ENCODE measurements at places on chromosomes 7 and 10.

GRCh38 chr7:76283254-76284159 lies 19.0 kb upstream of the HSPB1 start:
- no peak for DNase-seq

DNA sequence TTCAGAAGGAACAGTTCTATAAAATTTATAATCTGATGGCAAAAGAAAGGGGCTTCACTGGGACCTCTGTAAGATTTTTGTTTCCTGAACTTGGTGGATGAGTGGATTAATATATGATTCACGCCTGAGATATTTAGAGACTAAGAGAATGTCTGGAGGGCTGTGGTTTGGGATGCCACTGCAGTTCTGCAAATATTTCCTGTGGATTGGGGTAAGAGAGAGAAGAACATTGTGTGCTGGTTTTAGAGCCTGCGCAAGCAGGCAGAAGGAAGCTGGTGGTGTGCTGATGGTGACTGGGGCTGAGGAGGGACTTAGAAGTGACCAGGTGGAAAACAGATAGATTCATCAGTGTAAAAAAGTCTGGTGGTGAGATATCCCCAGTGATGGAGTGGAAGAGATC lies 87.0 kb downstream of the SUGCT start:
- DNase-seq = no peak

- no peak for DNase-seq
Measured at GRCh38 chr10:89238956-89239644, 12.5 kb downstream of the LIPA start.

- DNase-seq = no peak
Measured at GRCh38 chr7:113410796-113411195, 292.4 kb upstream of the SMIM30 start.

GRCh38 chr7:111752022-111752582 lies 189.8 kb upstream of the IMMP2L start:
- peak; percentile 87 for DNase-seq

DNA sequence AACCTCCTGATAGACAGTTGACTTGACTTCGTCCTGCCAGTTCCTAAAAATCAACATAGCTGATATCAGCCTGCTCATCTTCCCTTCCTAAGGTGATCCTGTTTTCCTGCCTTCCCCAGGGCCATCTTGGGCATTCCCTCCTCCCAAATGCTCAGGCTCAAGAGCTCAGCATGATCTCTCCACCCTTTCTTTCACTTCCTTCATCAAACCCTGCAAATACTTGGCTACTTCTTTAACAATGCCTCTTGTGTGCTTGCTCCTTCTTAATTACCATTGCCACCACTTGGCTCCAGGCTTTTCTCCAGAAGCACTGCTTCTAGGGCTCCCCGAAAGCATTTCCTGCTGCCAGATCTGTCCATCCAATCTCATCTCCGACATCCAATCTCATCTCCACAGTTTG lies 7.3 kb downstream of the FSCN3 start:
- DNase-seq = no peak

DNA sequence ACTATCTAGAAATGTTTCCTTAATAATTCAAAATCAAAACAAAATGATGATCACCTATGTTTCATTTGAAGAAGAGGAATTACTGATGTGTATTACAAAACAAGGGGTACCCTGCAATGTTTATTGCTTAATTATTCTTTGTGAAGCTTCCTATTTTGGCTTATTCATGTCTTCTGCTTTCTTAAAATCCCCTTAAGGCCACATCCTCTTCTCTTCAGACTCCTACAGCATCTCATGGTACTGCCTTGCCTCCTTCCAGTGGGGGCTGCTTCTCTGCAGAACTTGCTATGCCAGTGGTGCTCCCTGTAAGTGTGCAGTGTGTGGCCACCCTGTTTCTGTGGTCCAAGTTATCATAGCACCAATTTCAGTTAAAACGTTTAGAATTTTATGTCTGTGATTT lies 35.0 kb downstream of the CCDC146 start:
- DNase-seq = no peak

DNA sequence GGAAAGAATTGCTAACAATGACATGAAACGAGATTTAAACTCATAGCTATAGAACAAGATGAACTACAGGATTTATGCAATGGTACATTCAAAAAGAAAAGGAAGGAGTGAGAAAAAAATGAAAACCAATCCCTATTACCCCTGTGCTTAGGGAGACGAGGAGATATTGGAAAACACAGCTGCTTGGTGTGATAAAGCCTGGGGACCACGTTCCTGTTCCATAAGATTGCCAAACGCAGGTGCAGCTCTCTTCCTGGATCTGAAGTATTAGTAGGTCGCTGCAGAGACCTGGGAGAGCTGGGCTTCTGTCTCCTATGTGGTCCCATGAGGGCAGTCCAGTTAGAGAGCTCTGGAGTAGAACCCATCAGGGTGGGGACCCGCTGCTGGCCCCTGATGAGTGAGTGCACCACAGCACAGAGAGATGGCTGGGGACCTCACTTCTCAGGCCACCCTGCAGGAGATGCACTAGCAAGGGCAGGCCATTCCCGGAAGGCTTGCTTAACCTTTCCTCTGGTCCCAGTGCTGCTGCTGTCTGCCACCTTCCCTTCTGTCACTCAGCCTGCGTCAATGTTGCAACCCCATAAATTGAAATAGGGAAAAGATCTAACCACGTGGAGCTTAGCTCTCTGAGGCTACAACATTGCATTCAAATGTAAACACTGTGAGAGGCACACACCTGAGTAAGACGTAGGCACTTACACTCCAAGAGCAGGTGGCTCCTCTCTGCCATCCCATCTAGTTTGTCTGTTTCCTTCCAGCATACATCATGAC lies 57.9 kb downstream of the MTPN start:
- DNase-seq = no peak

- no peak for DNase-seq
Measured at GRCh38 chr10:61280303-61280702, 172.9 kb downstream of the TMEM26 start.

DNA sequence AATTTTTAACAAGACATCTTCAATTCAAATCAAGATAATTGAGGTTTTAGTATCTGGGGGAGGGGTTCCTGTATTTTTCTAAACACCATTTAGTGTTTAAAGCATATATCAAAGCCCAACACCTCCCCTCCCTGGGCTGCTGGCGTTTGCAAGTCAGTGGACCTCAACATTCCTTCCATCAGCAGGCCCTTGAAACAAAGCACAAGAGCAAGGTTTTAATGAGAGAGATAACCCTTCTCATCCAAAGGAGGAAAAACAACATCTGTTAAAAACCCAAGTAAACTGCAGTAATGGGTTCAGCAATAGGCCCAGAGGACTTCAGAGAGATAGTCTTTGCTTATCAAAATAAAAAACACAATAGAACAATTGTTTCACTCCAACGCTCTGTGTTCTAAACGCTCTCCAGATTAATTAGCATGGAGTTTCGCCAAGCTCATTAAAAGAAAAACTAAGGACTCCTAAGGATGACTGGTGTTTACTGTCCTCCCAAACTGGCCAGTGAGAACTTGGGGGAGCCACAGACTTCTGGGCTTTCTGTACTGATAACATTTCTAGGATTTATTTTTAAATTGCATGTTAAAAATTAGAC lies 2.5 kb downstream of the JCAD start:
- no peak for DNase-seq

GRCh38 chr7:150406567-150407421 lies 27.7 kb downstream of the ZNF775 start:
- DNase-seq = peak; percentile 53

GRCh38 chr10:47041396-47042198 lies 130.4 kb downstream of the PTPN20 start:
- DNase-seq = no peak

DNA sequence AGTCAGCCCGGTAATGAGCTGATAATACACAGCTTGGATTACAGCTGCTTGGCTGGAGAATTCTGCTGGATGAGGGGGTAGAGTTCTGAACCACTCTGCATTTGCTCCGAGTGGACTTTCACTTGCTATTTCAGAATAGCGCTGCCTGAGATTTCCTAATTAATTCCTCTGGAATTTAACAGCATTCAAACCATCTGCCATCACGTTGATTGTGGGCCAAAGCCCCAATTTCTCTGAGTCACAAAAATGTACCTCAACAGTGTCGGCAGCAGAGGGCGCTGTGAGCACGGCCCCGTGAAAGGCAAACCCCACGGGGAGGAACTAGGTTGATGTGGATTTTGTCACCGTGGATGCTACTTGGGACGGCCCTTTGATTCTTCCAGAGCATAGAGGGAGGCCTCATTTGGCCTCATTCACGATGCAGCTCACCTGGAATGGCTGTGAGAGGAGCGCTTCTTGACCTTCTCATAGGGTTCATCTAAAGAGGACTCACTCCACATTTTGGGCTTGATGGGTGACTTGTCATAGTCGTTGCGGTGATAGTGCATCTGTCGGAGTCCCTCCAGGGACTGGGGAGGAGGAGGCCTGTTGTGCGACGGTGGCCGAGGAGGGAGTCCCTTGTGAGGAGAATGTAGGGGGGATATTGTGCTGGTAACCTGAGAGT lies 73.3 kb downstream of the PRPF18 start:
- peak; percentile 73 for DNase-seq

- no peak for DNase-seq
Measured at GRCh38 chr10:110113670-110114337, 93.6 kb upstream of the MXI1 start.

DNA sequence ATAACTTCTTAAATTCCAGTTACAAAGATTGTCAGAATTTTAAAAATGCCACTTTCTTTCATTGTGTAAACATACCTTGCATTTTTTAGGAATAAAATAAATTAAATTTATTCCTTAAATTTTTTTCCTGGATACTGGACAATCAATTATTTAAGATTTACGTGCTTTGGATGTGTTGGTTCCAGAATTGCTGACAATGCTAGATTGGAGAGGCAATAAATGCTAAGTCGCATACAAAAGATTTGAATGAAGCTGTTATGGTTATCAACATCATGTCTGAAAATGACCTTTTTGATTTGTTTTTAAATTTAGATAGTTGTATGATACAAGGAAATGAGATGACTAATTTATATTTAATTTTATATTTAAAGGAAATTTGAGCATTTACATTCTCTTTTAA lies 89.2 kb upstream of the SEMA3A start:
- DNase-seq = no peak

- DNase-seq = no peak
Measured at GRCh38 chr7:132732321-132732865, 156.1 kb upstream of the PLXNA4 start.

GRCh38 chr10:7193369-7193768 lies 217.5 kb downstream of the SFMBT2 start:
- DNase-seq = no peak

DNA sequence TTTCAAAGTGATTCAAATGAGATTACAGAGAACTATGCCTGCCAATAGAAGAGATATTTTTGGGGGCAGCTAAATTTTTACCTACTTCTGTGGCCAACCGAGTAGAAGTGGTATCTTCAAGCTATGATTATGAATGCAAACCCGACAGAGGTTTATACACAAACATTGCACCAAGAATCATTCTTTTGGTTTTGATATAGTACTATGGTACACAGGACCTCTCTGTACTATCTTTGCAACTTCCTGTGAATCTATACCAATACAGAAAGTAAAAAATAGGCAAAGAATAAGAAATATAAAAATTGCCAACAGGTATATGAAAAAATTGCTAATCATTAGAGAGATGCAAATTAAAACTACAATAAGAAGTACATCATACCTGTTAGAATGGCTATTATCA lies 103.2 kb upstream of the VIPR2 start:
- no peak for DNase-seq

DNA sequence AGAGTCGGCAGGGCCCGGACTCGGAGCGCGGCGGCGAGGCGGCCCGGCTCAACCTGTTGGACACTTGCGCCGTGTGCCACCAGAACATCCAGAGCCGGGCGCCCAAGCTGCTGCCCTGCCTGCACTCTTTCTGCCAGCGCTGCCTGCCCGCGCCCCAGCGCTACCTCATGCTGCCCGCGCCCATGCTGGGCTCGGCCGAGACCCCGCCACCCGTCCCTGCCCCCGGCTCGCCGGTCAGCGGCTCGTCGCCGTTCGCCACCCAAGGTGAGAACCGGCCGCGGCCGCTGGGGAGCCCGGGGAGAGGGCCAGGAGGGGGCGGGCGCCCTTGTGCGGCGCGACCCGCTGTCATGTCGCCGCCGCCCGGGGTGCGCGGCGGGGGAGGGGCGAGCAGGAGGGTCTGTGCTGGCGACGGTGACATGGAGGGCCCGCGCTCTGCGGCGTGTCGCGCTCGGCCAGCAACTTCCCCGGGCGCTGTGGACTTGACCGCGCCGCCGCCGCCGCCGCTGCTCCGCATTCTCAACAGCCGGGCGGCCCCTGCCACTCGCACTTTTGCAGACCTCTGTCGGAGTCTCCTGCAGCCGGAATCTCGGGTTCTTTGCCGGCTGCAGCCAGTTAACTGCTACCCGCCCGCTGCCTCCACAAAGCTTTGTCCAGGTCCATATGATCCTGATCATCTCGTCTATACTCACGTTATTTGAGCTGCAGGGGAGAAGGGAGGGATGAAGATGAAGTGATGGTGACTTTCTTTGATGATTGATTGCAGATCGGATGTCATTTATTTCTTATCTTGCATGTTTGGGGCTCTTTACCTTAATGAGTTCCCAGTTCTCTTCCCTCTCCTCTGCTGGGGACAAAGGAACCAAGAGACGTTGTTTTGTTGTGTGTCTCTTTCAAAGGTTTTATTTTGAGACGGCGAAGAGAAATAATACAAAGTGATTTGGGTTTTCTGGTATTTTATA lies 869 bp downstream of the TRIM24 start:
- peak; percentile 88 for DNase-seq

- peak; percentile 83 for DNase-seq
Measured at GRCh38 chr10:32207544-32207943, 139.4 kb downstream of the EPC1 start.

DNA sequence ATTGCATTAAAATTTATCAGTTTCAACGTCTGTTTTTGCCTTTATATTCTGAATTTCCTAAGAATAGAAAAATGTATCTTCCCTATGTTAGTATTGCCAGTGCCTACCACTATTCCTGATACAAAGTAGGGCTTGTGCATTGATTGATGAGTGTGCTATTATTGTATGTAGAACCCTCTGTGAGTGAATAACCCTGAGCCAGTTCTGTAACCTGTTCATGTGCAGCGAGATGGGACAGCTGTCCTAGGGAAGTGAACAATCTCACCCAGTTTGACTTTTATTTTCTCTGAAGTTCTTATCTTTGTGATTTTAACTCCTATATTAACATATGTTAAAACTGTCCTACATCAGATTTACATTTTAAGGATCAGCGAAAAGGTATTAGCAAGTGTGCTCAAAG lies 178.4 kb upstream of the ADO start:
- DNase-seq = peak; percentile 73

DNA sequence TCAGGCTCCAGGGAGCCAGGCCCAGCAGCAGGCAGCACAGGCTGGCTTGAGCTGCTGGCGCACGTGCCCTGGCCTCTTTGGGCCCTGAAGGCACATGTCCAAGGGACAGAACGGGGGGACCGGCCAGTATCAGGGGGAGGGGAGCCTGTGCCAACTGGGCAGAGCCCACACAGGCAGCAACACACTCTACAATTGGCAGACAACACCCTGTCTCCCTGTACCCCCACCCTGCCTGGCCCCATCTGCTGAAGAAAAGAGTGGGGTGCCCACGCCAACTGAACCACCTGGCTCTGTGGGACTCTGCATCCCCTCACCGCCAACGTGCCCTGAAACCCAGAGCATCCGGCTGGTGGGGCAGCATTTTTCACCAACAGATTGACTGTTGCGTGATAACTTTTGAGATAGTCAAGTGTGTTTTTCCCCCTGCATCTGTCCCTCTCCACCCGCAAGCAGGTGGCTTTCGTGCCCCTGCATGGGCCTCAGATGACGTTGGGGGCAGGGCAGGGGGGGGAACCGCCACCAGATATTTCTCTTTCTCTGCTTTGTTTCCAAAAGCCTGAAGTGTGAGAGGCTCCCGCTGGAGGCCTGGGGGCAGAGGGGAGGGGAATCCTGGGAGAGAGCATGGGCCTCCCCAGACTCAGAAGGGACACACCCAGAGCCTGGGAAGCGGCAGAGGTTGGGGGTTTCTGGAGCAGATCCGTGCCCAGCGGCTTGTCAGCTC lies 21.8 kb downstream of the SLIT1 start:
- DNase-seq = no peak

All from Karpas-422 (cell line).